Activated naive CD4-positive, alpha-beta T cell (primary cell): ENCODE measurements at places on chromosomes 11 and 22.
A peak's percentile ranks its signal among the peaks of the same experiment; 100 is the strongest.

DNA sequence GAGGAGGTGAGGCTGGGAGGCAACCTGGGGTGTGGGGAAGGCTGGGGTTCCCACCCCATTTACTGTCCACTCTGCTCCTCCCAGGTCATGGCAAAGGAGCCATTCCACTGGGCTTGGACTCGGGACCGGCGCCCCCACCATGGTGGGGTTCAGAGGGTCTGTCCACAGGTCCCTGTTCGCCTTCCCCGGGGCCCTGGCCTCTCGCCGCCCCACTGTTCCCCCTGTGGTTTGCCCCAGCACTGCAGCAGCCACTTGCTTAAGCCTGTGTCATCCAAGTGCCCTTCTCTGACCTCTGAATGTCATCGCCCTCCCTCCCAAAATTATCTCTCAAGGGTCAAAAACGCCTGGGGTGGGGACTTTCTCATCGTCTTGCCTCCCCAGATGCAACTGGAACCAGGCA, 2.6 kb downstream of the SPDYC start:
- DNase-seq = no peak

GRCh38 chr11:125874556-125875124, 12.8 kb upstream of the HYLS1 start:
- no peak for DNase-seq

DNA sequence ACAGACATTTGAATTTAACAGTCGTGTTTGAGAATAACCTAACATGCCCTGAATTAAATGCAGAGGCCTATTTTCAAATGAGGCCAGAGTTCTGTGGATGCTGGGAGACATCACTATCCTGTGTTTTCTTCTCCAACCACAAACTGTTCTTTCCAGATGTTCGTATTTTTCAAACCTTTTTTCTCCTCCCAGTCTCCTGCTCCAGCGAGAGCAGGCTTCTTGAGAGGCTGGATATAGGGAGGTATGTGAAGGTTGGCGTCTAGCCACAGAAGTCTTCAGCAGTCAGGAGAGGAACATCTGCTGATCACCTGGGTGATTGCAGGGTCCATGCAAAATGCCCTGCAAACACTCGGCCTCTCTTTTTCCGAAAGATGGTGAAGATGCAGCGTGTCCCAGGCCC, 126.3 kb downstream of the C11orf91 start:
- no peak for DNase-seq

GRCh38 chr11:118924591-118925585, 838 bp downstream of the BCL9L start:
- no peak for DNase-seq

DNA sequence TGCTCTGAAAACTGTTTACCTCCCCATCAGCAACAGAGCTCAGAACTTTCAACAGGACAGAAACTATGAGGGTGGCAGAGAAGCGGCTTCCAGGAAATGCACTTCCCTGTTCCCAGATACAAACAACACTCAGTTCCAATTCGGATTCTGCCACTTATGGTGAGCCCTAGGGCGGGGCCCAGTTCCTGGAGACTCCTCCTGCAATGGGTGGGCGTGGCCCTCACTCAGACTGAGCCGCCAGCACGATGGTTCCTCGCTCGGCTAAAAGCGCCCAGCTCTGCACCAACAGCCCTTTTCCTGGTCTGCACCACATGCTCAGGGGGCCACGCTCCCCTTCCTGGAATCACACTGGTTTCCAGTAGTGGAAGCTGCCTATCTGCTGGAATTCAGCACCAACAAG, 314.1 kb downstream of the CTTN start:
- DNase-seq = no peak

DNA sequence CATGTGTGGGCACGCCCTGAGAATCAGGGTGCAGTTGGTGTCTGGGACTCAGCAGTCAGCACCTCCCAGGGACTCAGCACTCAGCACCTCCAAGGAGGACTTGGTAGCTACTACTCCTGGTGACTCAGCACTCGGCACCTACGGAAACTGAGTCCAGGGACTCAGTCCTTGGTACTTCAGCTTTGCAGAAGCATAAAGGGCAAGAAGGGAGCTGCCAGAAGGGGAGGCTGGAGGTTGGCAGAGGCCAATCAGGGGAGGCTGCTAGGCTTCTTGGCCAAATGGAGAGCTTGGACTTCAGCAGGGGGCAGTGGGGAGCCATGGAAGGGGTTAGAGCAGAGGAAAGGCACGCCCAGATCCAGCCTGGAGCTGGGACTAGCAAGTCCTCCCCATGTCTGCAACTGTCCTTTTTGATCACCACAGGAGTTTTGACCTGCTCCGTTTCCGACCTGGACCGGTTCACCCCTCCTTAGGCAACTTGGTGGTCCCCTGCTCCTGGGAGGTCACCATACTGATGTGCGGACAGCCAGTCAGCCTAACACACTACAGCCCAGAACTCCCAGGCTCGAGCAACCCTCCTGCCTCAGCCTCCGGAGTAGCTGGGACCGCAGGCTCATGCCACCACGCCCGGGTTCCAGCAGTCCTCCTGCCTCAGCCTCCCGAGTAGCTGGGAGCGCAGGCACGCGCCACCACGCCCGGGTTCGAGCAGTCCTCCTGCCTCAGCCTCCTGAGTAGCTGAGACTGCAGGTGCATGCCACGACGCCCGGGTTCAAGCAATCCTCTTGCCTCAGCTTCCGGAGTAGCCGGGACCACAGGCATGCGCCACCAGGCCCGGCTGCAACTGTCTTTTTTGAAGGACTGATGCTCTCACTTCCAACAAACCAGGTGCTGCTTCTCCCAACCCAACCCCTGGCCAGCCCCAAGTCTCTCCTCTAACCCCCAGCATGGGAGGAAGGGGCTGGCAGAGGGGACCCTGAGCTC, 1.5 kb downstream of the ANO9 start:
- no peak for DNase-seq

- no peak for DNase-seq
Observed at GRCh38 chr11:30002157-30002785, 14.6 kb downstream of the KCNA4 start.

DNA sequence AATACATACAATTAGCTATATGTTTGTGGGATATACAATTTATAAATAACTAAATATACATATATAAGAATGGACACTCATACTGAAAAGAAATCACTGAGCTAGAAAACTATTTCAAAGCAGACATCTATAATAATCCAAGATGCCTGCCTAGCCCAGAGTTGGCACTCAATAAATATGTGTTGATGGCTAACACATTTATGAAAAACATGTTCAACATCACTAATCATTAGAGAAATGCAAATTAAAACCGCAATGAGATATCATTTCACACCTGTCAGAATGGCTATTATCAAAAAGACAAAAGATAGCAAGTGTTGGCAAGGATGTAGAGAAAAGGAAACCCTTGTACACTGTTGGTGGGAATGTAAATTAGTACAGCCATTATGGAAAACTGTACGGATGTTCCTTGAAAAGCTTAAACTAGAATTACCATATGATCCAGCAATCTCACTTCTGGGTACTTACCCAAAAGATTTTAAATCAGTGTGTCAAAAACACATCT, 29.8 kb downstream of the POU2AF1 start:
- DNase-seq = no peak

DNA sequence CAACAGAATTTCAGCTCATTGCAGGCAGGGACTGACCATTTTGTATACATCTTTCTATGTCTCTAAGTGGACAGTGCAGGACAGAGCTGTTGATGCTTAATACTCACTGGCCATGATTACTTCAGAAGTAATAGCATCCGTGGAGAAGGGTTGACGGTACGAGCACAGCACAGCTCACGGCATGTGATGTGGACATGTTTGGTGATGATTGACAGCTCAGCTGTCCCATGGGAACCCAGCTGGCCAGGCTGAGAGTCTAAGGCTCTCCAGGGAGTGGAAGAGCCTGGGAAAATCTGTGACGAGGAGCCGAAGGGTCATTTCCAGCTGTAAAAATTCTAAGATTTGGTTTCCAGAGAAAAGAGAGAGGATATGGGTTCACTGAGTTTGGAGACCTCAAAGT, 198.2 kb downstream of the SNX19 start:
- DNase-seq = no peak

- no peak for DNase-seq
Observed at GRCh38 chr11:18522388-18522787, 4.4 kb downstream of the TSG101 start.

- DNase-seq = no peak
Observed at GRCh38 chr11:74138021-74138420, 32.8 kb downstream of the C2CD3 start.

DNA sequence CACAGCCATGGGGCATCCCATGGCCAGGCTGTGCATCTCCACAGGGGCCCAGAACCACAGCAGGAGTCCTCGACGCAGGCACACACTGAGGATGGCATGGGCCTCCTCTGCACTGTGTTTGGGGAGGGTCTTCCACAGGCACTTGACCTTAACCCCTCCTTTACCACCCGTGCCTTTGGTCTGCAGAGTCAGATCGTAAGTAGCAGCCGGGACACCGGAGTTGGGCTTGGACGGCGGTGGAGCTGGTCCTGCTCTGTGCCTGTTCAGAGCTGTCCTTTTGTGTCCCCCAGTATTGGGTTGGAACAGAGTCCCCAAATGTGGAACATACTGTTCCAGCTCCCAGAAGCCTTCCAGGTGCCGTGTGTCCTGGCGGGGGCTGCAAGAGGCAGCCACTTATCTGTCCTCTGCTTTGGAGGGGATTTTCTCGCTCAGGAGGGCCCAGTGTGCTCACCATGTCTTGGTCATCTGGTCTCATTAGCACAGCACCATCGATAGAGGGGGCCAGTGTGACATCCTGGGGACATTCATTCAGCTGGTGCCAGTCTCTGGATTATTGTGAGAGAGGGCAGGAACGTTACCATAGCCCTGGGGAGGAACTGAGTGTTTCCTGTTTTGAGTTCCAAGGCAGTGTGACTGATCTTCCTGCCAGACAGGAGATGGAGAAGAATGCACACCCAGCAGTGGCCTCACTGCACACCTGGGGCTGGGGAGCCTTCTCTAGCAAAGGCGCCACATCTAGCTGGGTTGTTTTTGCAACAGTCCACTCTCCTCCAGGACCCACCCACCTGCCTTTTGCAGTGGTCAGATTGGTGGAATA, 12.4 kb downstream of the CRELD2 start:
- DNase-seq = no peak

GRCh38 chr11:2263071-2263565, 7.3 kb downstream of the ASCL2 start:
- DNase-seq = no peak

GRCh38 chr11:69396051-69396947, 85.2 kb upstream of the LINC01488 start:
- no peak for DNase-seq

GRCh38 chr22:27982106-27982505, 63.0 kb upstream of the PITPNB start:
- no peak for DNase-seq

GRCh38 chr11:57785072-57785471, 23.5 kb downstream of the CTNND1 start:
- DNase-seq = no peak

GRCh38 chr11:30110691-30111090, 93.9 kb upstream of the KCNA4 start:
- no peak for DNase-seq

- DNase-seq = no peak
Observed at GRCh38 chr11:72525466-72525865, 91.1 kb upstream of the CLPB start.

- DNase-seq = no peak
Observed at GRCh38 chr11:113675003-113675561, 31.0 kb downstream of the TMPRSS5 start.

GRCh38 chr11:66371627-66372415, at the start of gene SLC29A2:
Gene SLC29A2 (minus strand): TSS chr11:66371760. CDS start chr11:66371591, 169 bp downstream.
- DNase-seq = peak; percentile 78

- DNase-seq = no peak
Observed at GRCh38 chr22:48926136-48926535, 901.5 kb downstream of the BRD1 start.

DNA sequence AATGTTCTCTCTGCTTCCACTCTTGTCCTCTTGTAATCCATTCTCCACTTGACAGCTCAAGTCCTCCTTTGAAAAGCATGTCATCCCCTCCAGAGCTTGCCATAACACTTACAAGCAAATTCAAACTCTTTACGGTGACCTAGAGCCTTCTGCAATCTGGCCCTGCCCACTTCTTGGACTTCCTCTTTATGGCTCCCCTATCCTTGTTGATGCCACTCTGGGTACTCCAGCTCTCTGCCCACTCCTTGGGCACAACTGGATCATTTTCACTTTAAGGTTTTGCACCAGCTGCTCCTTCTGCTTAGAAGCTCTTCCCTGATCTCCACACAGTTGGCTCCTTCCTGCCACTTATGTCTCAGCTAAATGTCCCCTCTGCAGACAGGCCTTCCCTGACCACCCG, 217.9 kb downstream of the DSCAML1 start:
- DNase-seq = no peak

DNA sequence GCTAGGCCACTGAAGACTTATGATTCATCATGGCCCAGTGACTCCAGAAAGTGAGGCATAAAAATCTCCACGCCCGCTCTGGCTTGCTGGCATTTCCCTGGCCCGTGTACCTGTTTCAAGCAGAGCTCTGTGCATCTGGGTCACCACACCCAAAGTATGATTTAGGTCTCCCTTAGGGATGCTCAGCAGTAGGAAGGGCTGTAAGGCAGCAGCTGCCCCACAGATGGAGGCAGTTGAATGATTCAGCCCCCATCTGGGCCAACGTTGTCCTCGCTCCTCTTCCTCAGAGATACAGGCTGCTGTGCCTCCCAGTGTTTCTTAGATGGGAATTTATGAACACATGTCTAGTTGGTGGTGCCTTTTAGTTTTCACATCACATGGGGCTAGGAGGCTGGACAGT, 21.6 kb downstream of the GPR83 start:
- DNase-seq = no peak

DNA sequence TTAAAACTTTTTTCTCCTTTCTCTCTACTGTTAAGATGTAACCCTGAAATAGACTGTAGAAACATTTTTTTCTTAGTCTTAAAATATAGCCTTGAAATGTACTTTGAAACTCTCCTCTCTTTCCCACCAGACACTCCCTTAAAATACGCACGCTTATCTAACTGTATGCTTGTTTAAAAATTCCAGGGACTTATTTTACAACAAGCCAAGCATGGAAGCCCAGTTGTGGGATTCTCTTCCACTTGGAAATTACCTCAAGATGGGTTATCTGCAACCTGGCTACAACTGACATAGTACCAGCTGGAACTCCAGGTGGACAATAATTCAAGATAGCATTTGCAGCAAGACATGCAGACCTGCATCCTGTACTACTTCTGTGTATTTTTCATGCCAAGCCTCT, 12.1 kb upstream of the CHORDC1 start:
- DNase-seq = no peak

DNA sequence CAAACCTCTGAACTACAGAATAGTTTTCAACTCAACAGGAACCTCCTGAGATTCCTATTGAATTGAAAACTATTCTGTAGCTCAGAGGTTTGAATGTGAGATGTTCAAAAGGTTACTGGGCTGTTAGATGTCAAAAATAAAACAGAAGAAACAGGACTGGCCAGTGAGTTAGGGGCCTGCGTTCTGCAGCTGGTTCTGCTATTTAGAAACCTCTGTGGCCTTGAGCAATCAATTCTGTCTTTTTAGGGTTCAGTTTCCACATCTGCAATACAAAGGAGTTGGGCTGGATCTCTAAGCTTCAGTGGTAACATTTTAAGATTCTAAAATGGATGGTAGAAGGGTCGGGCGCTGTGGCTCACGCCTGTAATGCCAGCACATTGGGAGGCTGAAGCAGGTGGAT, 55.8 kb downstream of the CLMP start:
- DNase-seq = no peak
